ENCODE measurements at places on chromosomes 4 and X. TPM values are rescaled to one million over a fixed set of nuclear protein-coding genes. Genes with fewer than 3 reads are reported as not detected.
A peak's percentile ranks its signal among the peaks of the same experiment; 100 is the strongest.

DNA sequence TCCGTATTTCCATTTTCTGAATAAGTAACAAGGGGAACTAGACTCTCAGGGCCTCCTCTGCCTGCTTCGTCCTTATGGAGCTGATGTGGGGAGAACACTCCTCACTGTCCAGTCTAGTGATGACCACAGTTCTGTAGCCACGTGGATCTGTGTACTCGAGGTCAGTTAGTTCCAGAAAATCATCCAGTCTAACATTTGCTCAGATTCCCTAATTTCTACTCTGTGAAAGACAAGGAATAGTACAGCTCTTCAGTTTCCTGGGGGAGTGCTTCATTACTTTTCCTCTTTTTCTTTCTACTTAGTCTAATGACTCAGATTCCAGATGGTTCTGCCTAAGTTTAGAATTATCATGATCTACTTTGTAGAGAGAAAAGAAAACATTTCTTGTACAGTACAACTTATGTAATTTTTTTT, 82.6 kb downstream of the SORBS2 start:
- DNase-seq: no peak

GRCh38 chr4:40003986-40004385, 26.3 kb upstream of the PDS5A start:
- DNase-seq: no peak

DNA sequence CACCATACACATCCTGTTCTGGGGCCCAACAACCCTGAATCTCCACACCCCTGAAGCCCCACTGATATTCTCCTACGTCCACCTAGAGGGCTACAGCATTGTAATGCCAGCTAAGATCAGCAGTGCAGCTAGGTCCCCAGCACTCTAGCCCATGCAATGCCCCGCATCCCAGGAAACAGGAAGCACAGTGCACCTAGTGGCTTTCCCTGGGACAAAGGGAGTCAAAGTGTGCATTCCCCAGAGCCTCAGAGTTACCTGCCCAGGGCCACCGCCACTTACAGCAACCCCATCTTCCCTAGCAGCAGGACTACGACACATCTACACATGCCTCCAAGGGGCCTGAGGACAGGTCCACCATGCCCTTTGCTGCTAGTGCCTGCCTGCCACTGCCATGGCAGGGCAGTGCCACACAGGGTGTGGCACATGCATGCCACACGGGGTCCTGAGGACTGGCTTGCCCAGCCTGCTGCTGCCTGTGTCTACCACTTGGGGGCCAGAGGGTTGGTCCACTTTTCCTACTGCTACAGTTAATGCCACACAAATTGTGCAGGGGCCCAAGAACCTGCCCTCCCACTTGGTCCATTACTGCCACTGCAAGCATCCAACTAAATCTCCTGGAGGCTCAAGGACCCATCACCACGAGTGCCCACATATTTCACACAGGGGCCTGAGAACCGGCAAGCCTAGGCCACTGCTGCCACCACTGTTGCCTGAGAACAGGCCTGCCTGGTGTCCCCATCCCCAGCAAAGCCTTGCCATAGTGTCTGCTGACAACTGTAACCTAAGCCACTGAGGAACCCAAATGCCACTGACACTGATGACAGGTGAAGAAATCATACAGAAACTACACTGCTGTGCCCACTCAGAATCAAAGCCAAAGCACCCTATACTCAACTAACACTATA, 23.7 kb downstream of the TLR6 start:
- peak; percentile 48 for DNase-seq

DNA sequence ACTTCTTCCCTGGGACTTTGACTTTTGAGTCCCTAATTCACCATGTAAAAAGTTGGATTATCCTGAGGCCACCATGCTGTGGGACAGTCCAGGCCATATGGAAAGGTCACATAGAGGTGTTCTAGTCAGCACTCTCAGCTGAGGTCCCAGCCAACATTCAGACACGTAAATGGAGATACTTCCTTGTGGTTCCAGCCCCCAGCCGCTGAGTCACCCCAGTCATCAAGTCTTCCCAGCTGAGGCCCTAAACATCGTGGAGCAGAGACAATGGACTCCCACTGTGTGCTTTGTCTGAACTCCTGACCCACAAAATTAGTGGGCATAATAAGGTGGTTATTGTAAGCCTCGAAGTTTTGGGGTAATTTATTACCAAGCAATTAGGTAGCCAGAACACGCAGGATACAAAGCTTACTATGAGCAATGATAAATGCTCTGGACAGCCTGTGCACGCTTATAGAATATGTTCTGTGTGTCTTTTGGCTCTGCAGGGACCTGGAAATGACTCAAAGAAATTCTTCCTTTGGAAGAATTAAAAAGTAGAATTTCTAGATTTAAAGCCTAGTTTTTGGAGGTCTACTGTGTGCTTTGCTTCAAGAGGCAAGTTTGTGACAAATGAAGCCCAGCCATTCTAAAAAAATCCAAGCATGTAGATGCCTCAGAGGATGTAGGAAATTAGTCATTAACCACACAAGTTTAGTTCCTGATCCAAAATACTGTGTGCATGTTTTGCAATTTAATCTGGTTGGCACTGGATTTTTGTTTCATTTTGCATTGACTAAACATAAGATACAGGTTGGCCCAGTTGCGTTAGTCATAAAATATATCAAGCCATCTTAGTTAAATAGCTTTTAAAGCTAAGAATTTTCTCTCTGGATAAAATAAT, 33.2 kb upstream of the SLC9A7 start:
- DNase-seq: peak; percentile 74

Gene RNF175
- 4.2 TPM for total RNA-seq

GRCh38 chr4:16659079-16659478, 239.4 kb downstream of the LDB2 start:
- DNase-seq: no peak
